ENCODE measurements at places on chromosomes 12 and 14. TPM values are rescaled to one million over a fixed set of nuclear protein-coding genes. Genes with fewer than 3 reads are reported as not detected.
A peak's percentile ranks its signal among the peaks of the same experiment; 100 is the strongest.

Gene PTPRB
- not detected for polyA plus RNA-seq

DNA sequence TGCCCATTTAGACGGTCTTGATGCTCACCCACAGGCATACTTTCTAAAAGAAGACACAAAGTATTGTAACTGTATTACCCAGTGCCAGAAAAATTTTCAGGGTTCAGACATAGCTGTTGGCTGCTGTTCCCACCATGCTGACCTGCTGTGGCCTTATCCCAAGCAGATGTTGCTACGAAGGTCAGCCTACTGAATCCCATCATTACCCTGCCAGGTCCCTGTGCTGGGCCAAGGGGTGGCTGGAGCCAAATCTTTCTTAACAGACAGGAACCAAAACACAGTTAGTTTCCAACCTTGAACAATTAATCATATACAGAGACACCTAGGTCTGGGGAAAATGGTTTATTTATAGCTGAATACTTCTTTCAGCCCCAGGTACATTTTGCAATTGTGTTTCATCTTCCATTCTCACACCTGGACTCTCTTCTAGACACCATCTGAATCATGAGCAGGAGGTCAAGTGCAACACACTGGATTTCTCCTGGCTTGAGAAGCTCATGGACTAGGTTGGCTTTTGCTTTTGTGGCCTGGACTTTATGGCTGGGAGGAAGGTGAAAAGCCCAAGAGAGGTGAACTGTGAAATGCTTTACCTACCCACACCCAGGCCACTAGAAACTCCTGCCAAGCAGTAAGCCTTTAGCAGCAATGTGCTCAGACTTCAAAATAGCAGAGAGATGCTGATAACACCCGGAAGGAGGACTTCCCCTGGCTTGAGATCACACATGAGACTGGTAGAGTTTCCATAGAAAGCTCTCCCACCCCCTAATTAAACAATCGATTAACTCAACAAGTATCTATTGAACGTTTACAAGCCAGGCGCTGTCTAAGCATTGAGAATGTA is 150.1 kb downstream of the SUDS3 start:
- H3K27ac ChIP-seq: no peak overlapping the region
- DNase-seq: no peak
- H3K27me3 ChIP-seq: no peaks in the 10 kb centered on the region
- no peaks in the 10 kb centered on the region for H3K36me3 ChIP-seq
- no peak overlapping the region for H3K4me3 ChIP-seq

Gene ABCC9
- not detected for polyA plus RNA-seq

DNA sequence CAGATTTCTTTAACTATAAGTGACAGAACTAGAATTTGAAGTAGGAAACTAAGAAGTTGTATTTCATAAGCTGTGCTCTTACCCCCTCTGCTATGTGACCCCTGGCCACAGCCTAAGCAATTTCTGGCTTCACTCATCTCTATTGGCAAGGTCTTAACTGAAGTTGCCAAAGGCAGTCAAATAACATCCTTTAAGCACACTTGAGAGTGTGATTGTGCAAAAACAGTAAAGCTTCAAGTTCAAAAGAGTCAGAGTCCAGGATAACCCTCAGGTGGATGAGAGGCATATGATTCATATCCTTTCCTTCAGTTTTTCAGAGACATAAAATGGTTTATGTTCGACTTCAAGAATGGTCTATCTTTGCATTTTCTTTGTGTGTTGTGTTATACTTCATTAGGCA is 45.2 kb downstream of the GRIP1 start:
- H3K27ac ChIP-seq: no peak overlapping the region
- H3K4me3 ChIP-seq: no peak overlapping the region
- H3K36me3 ChIP-seq: no peaks in the 10 kb centered on the region
- no peaks in the 10 kb centered on the region for H3K27me3 ChIP-seq
- H3K4me1 ChIP-seq: no peaks in the 10 kb centered on the region
- DNase-seq: no peak

DNA sequence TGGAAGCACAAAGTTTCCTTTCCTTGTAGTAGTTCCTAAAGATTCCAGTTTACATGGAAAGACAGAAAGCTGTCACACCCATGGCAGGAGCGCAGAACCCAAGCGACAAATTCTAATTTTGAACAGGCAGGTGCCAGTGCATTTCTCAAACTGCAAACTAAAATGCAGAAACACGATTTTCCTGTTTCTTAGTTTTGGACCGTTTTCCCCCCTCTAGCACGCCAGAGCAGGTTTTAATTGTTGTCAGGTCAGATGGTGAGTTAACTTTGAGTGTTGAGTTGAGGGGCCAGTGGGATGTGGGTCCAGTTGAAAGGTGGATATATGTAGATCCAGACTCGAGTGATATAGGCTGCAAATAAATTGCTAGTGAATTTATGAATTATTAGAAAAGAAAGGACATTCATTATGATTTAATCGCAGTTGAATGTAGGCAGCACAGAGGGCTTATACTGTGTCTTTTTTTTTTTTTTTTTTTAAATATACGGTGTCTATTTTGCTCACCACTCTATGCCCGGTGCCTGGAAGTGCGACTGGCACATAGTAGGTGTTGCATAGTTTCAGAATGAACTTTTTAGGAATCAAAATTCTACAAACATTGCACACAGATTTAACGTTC is 909 bp upstream of the ETFBKMT start:
- peak overlapping the region; percentile 90 for H3K27ac ChIP-seq
- H3K4me3 ChIP-seq: peak overlapping the region; percentile 85
- H3K27me3 ChIP-seq: no peaks in the 10 kb centered on the region
- H3K36me3 ChIP-seq: no peaks in the 10 kb centered on the region

DNA sequence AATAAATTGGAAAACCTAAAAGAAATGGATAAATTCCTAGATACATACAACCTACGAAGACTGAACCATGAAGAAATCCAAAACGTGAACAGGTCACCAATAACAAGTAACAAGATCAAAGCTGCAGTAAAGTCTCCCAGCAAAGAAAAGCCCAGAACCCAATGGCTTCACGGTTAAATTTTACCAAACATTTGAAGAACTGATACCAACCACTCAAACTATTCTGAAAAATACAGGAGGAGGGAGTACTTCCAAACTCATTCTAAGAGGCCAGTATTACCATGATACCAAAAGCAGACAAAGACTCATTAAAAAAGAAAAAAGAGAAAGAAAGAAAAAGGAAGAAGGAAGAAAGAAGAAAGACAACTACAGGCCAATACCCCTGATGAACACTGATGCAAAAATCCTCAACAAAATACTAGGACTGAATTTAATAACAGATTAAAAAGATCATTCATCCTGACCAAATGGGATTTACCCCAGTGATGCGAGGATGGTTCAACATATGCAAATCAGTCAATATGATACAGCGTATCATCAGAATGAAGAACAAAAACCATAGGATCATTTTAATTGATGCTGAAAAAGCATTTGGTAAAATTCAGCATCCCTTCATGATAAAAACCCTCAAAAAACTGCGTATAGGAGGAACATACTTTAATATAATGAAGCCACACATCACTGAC is 26.9 kb upstream of the CCDC88C start:
- no peaks in the 10 kb centered on the region for H3K36me3 ChIP-seq
- no peak for DNase-seq
- no peak overlapping the region for H3K27ac ChIP-seq
- H3K4me1 ChIP-seq: no peaks in the 10 kb centered on the region

DNA sequence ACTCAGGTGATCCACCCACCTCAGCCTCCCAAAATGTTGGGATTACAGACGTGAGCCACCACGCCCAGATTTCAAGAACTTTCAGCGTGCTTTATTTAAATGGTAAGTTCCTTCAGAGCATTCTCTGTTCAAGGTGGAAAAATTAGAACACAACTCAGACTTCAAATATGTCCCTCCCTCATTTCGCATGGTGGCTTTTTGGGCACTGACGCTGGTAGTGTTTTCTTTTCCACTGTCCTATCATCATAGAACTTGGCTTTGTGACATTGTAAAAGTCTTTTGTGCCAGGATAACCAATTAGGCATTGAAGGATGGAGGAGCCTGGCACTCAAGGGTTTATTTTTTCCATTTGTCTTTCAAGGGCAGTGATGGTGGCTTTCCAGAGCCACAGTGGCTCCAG is 190.8 kb downstream of the NUAK1 start:
- H3K27me3 ChIP-seq: no peaks in the 10 kb centered on the region
- no peaks in the 10 kb centered on the region for H3K4me1 ChIP-seq
- H3K4me3 ChIP-seq: no peak overlapping the region
- no peak overlapping the region for H3K27ac ChIP-seq
- no peaks in the 10 kb centered on the region for H3K36me3 ChIP-seq

DNA sequence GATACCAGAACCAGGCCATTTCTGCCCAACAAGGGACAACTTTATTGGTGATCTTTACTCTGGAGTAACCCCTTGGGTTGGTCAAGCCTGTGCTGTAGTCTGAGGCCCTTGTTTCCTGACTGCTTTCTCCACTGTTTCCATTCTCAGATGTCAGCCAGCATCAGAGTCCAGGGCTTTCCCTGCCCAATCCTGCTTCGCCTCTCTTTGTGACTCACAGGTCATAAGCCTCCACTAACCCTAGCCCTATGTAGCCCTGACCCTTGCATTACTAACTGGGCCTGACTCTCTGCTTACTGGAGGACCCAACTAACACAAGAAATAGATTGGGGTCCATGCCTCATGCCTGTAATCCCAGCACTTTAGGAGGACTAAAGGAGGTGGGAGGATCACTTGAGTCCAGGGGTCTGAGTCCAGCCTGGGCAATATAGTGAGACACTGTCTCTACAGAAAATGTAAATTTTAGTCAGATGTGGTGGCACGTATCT is 8.6 kb upstream of the SNRNP35 start:
- no peaks in the 10 kb centered on the region for H3K36me3 ChIP-seq
- H3K27ac ChIP-seq: no peak overlapping the region
- DNase-seq: no peak

Gene GLIPR1L2
- 1.8 TPM for polyA plus RNA-seq

Gene DDX11
- polyA plus RNA-seq: 25.4 TPM

DNA sequence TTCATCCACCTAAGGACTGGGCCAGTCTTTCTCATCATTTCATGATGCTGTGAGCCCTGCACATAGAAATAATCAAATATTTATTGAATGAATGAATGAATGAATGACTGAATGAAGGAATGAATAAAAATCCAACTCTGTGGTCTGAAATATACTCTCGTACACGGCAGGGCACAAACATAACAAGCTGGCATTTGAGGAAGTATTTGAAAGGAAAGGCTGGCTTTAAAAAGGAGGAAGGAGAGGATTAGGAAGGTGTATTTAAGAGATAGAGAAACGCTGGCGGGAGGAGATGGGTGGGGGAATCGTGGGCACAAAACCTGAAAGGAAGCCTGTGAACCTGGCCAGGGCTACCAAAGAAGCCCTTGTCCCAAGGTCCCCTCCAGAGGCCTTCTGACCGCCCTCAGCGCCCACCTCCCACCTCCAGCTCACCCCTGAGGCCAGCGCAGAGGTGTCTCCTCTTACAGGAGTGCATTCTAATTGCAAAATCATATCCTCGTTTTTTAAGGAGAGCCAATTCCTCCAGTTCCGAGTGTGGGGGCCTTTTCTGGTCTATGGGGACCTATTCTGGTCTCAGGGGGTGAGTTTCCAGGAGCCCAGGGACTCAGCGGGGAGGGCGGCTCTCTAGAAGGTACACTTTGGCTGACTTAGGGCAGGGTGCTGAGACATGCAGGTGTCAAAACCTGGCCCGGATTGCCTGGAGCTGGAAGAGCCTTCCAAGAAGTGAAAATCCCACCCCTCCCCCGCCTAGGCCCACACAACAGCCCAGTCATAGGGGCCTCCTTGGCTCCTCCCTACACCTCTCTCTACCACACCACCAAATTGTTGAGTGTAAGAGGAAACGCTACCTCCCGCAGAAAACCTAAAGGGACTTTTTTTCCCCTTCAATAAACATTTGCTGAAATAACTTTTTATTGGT is 8.7 kb upstream of the JDP2 start:
- H3K27me3 ChIP-seq: no peaks in the 10 kb centered on the region
- no peak overlapping the region for H3K4me3 ChIP-seq
- H3K4me1 ChIP-seq: peaks cover 6% of the 10 kb centered on the region
- H3K27ac ChIP-seq: no peak overlapping the region
- DNase-seq: no peak

Gene RASSF9
- polyA plus RNA-seq: not detected

Gene GPR162
- not detected for polyA plus RNA-seq

- no peaks in the 10 kb centered on the region for H3K27me3 ChIP-seq
- no peak overlapping the region for H3K4me3 ChIP-seq
- H3K4me1 ChIP-seq: no peaks in the 10 kb centered on the region
- peak; percentile 45 for DNase-seq
- no peaks in the 10 kb centered on the region for H3K36me3 ChIP-seq
Observed at GRCh38 chr14:95774265-95775160, 60.6 kb upstream of the TCL1A start.

Gene FOXA1
- polyA plus RNA-seq: not detected

Gene LRP1-AS
- not detected for polyA plus RNA-seq

GRCh38 chr12:125093681-125094330 is 28.6 kb downstream of the AACS start:
- no peak overlapping the region for H3K4me3 ChIP-seq
- H3K27me3 ChIP-seq: no peaks in the 10 kb centered on the region
- H3K4me1 ChIP-seq: no peaks in the 10 kb centered on the region
- no peak for DNase-seq
- H3K27ac ChIP-seq: no peak overlapping the region
- no peaks in the 10 kb centered on the region for H3K36me3 ChIP-seq

Gene HPD
- not detected for polyA plus RNA-seq

- no peaks in the 10 kb centered on the region for H3K4me1 ChIP-seq
- DNase-seq: no peak
- H3K36me3 ChIP-seq: no peaks in the 10 kb centered on the region
- H3K4me3 ChIP-seq: no peak overlapping the region
- no peaks in the 10 kb centered on the region for H3K27me3 ChIP-seq
- H3K27ac ChIP-seq: no peak overlapping the region
Observed at GRCh38 chr14:71527838-71528237, 404.4 kb upstream of the RGS6 start.

Gene RILPL1
- polyA plus RNA-seq: not detected

DNA sequence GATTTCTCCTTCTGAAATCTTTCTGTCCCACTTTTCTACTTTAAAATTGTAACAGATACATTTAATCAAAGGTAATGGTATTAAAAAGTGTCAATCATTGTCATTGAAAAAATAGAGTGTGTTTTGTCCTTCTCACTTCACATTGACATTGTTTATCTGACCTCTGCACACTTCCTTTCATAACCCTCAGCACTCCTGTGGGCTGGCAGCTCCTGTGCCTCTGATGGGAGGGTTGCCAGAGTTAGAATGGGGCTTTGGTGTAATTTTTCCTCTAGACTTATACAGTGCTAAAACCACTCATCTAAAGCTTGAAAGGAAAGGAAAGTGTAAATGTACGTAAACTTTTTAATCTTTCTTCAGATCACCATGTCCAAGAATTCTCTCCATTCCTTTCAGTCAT is 23.7 kb downstream of the KCNA1 start:
- H3K27me3 ChIP-seq: peaks cover 23% of the 10 kb centered on the region
- H3K36me3 ChIP-seq: no peaks in the 10 kb centered on the region
- H3K4me1 ChIP-seq: no peaks in the 10 kb centered on the region
- no peak overlapping the region for H3K27ac ChIP-seq

- peaks cover 36% of the 10 kb centered on the region for H3K36me3 ChIP-seq
- H3K27ac ChIP-seq: peak overlapping the region; percentile 98
- DNase-seq: no peak
- H3K4me1 ChIP-seq: peaks cover 88% of the 10 kb centered on the region
- H3K4me3 ChIP-seq: peak overlapping the region; percentile 40
Observed at GRCh38 chr14:100081997-100082625, 16.9 kb downstream of the EVL start.

- no peak overlapping the region for H3K4me3 ChIP-seq
- H3K27ac ChIP-seq: no peak overlapping the region
- H3K36me3 ChIP-seq: no peaks in the 10 kb centered on the region
- H3K4me1 ChIP-seq: no peaks in the 10 kb centered on the region
- no peaks in the 10 kb centered on the region for H3K27me3 ChIP-seq
Observed at GRCh38 chr12:103627189-103627855, 40.2 kb downstream of the STAB2 start.

- no peaks in the 10 kb centered on the region for H3K4me1 ChIP-seq
- no peaks in the 10 kb centered on the region for H3K36me3 ChIP-seq
- no peak overlapping the region for H3K27ac ChIP-seq
- H3K4me3 ChIP-seq: no peak overlapping the region
- DNase-seq: no peak
- H3K27me3 ChIP-seq: no peaks in the 10 kb centered on the region
Observed at GRCh38 chr12:105318651-105319483, 11.6 kb upstream of the C12orf75 start.

All from naive thymus-derived CD4-positive, alpha-beta T cell (primary cell).